ENCODE measurements at places on chromosomes 16 and 17.

DNA sequence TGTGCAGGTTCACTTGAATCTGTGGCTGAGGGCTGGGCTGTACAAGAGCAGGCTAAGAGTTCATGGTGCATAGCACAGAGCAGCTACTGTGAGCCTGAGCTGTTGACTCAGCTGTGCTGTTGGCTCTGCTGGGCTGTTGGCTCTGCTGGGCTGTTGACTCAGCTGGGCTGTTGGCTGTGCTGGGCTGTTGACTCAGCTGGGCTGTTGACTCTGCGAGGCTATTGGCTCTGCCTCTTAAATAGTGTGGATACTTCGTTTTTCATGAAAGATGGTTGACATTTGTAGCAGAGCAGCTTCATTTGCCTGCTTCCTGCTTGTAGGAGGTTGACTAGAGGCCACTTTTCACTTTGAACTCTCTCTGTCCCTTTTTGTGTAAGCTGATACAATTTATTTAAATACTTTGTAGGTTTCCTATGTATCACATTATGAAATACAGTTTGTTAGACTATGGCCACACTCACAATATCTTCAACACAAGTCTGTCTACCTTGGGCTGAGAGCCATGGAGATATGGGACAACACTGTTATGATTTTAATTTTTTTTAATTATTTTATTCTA, 40.3 kb upstream of the CCNF start:
- no peak for DNase-seq

- no peak for DNase-seq
Measured at GRCh38 chr16:88970050-88970449, 7.0 kb downstream of the CBFA2T3 start.

DNA sequence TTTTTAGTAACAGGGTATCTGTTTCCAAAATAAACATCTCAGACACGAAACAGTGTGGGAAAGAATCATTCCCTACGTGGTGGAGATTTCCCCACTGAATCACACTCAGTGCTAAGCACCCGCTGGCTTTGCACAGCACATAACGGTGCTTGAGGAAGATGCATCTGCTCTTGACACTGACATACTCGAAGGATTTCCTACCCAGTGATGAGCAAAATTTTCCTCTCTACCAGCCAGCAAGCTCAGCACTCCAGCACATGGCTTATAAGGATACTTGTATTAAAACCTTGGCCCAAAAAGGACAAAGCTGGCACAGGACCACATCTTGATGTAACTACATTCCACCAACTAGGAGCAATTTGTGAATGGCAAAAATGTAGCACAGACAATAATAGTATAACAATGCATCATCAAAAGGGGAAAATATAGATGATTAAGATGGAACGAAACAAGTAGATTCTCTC, 59.0 kb downstream of the ANKFY1 start:
- no peak for DNase-seq

DNA sequence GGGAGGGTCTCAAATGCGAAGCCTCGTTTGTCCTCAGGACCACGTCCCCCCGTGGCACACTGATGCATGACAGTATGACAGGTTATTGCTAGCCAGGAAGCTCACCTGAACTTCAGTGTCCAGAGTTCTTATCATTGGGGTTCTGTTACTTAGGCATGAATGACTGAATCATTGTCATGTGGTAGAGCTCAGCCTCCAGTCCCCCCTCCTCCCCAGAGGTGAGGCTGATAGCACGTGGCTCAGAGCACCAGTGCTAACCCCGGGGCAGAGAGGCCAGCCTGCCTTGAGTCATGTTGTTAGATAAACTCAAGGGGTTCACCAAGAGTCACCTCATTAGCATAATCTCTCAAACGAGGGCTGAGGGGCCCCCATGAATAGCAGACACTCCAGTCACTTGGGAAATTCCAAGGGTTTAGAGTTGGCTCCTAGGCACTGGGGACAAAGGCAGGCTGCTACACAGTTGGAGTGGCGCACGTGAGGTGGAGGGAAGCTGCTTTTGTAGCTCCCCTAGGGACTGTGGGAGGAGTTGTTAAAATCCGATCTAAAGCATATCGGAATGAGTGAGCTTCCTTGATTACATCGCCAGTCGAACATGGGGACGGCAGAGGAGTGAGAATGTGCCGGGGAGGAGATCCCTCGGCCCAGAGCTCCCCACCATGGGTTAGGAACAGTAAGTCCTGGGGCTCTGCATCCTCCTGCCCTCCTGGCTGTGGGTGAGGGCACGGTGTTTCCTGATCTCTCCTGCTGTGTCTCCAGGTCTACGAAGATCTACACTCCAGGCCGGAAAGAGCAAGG, 18.2 kb downstream of the DHX38 start:
- no peak for DNase-seq

DNA sequence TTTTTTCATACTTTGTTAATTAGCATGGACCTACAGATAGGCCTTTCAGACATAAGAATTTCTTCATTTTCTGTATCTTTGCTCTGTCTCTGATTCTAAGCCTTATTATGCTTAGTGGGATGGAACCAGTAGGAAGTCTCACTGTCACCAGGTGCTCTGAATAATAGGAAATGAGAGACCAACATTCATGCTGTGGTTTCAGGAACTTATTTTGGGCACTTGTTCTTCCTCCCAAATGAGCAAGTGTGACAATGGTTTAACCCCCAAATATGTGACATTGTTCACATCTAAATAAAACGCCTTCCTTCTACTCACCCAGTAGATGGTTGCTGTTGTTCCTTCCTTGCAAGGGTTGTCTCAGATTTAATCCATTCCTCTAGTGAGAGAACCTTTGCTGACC, 100.2 kb downstream of the SYCE1L start:
- no peak for DNase-seq

- DNase-seq = no peak
Measured at GRCh38 chr17:28030386-28030785, 12.1 kb upstream of the NLK start.

DNA sequence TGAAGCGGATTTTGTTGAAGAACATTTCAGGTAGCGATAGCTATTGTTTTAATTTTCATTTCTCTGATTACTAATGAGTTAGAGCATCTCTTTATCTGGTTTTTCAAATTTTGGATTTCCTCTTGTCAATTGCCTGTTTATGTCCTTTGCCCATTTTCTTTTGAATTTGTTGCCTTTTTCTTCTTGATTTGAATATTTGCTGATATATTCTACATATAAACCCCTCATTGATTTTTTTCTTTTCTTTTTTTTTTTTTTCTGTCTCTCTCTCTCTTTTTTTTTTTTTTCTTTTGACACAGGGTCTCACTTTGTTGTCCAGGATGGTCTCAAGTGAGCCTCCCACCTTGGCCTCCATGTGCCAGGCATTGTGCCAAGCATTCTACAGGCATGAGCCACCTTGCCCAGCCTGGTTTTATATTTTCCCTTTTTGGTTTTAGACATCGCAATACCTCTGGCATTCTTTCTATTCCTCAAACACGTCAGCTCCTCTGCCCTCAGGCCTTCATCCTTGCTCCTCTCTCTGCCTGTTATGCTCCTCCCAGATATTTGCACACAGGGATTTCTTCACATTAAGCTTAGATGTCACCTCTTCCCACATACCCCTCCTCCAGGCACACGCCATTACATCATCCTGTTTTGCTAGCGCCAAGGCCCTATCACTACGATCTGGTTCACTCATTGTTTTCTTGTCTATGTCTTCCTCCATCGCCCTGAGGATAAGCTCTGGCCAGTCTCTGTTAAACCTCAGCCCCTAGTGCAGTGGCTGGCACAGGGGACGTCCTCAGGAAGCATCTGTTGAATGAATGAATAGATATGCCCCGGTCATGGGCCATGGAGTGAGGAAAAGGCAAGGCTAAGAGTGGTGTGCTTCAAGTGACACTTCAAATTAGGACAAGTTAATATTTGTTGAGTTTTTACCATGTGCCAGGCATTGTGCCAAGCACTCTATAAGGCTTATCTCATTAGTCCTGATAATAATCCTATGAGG, 8.6 kb downstream of the SARM1 start:
- no peak for DNase-seq

- DNase-seq = no peak
Measured at GRCh38 chr17:36683387-36683786, 82.0 kb downstream of the MRM1 start.

GRCh38 chr16:1105888-1106620, 10.0 kb upstream of the C1QTNF8 start:
- peak; percentile 80 for DNase-seq

DNA sequence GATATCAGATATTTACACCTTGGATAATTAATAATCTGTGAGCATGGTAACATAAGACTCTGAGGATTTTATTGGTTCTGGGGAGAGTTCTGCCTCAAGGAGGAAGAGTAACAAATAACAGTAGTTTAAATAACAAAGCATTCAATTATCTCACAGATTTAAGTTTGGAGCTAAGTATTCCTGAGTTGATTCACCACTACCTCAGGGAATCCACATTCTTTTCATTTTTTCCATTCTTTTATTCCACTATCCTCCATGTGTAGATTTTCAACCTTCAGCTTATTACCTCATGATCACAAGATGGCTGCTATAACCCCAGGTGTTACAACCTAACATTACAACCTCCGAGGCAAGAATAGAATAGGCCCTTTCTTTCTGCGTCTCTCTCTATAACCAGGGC, 252.2 kb upstream of the TOX3 start:
- DNase-seq = no peak

DNA sequence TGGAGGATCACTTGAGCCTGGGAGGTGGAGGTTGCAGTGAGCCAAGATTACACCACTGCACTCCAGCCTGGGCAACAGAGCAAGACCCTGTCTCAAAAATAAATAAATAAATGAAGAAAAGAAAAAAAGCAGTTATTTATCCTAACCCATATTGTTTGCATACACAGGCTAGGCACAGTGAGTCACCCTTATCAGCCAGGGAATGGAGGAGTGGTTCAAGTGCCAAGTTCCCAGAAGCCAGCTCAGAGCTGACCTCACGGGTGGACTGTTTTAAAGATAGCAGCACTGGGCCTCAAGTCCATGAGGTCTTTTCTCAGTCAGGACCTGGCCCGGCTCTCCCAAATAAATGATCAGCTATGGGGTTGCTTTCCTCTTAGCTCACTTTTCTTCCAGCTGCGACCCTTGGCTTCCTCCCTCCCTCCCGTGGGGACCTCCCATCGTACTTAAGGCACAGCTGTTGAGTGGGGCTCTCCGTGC, 22.6 kb upstream of the MGAT5B start:
- DNase-seq = no peak

Data from kidney (tissue), 22 donors.